ENCODE measurements at places on chromosomes 11 and 22.

DNA sequence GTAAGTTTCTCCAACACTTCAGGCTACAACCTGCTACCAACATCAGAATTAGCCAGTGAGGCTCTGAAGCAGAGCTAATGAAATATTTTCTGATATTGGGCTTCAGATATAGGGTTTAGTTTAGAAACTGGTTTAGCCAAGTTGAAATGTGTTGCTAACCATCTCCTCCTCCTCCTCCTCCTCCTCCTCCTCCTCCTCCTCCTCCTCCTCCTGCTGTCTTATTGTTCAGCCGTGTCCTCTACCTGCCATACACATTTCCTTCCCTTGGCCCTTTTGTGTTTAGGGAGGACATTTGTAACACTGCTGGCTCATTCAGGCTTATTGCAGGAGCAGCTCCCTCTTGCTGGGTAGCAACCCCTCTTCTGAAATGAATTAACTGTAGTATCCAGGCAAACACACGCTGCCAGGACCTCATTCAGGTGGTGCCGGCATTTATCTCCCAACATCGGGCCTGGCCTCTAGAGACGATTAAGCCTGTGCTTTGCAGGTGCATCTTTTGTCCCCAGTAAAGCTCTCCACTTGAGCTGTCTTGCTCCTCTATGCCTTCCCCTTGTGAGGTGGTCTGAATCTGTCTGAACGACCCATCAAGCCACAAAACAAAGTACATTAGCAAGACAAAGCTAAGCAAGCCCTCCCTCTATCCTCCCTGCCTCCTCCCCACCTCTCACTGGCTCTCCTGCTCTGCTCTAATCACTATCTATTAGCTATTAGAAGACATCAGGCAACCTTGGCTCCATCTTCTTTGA, 82.9 kb downstream of the KCNJ1 start:
- no peak for DNase-seq

GRCh38 chr22:48624401-48624800, 1203.3 kb downstream of the BRD1 start:
- no peak for DNase-seq

DNA sequence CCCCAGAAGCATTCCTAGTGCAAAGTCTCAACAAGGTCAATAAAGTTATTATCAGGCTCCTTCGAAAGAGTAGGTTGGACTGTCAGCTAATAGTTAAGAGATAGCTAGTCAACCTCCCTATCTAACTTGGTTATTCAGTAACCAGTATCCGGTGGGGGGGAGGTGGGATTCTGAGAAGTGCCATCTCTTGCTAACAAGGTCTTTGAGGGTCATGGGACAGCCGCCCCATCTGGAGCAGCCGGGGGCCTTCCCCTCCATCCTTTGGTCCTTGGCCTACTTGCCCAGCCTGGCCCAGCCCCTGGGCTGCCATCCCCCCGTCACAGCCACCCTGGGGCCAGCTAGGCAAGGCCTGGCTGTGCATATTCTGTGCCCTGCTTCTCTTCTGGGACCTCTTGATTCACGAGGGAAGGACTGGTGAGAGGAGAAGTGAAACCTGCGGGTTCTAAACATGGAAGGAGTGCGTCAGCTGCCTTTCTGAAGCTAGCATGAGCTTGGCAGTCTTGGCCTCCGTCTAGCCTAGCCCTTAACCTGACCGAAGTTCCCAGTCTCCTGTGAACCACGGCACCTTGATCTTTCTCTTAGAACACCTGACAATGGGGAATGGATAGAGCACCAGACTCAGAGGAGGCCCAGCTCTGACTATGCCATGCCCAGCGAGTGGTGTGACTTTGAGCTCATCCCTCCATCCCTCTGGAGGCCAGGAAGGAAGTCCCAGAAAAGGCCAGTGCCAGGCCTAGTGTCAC, 9.3 kb downstream of the SLC37A2 start:
- no peak for DNase-seq

GRCh38 chr11:116862951-116863350, 25.5 kb upstream of the APOA1 start:
- no peak for DNase-seq

- no peak for DNase-seq
Observed at GRCh38 chr11:15339302-15339701, 224.6 kb downstream of the INSC start.

Measured in astrocyte of the spinal cord (primary cell).